ENCODE measurements at places on chromosomes 13 and 19.

DNA sequence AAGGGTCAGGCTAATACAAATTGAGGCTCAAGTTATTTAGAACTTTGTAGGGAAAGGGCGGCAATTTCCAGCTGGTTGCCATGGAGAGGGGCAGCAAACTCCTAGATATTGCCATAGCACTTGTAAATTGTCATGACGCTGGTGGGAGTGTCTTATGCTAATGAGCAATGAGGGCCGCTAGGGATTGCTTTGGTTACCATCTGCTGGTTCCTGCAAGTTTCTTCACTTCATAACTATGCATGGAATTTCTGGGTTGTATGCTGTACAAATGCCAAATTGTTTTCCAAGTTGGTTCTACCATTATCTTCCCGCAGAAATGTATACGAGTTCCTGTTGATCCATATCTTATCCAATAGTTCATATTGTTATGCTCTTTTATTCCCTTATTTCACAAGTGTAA lies 1339.4 kb downstream of the EFNB2 start:
- peak; percentile 14 for DNase-seq

DNA sequence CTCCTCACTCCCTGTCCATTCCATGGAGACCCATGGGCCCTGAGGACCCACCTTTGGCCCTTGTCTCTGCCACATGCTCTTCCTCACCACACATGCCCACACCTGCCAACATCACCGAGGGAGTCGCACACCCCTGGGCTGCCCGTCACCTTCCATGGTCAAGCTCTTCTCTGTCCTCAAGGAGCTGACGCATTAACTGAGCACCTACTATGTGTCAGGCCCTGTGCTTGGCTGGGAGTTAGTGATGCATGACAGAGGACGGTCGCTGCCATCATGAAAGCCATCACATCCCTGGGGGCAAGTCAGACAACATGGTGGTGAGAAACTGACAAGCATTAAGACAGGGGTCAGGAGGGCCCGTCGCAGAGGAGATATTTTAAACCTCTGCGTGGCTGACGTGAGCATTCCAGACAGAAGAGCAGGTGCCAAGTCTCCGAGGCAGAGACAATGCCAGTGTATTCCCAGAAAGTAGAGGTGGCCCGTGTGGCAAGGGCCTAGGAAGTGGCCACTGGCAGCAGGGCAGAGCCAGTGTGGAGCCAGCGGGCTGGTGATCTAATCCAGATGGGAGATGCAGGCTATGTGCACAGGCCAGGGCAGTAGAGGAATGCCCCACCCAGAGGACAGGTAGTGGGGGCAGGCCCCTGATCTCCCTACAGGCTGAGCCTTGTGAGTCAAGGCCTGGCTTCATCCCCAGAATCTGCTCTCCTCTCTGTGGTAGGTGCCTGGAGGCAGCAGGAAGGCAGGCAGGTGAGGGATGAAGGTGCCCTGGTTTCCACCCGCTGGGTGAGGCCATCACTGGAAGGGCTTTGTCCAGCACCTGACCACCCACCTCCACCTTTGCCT lies 21.2 kb downstream of the ELAVL1 start:
- no peak for DNase-seq

- DNase-seq = peak; percentile 38
These were observed 391.8 kb downstream of the FGF9 start for GRCh38 chr13:22062478-22063205.

DNA sequence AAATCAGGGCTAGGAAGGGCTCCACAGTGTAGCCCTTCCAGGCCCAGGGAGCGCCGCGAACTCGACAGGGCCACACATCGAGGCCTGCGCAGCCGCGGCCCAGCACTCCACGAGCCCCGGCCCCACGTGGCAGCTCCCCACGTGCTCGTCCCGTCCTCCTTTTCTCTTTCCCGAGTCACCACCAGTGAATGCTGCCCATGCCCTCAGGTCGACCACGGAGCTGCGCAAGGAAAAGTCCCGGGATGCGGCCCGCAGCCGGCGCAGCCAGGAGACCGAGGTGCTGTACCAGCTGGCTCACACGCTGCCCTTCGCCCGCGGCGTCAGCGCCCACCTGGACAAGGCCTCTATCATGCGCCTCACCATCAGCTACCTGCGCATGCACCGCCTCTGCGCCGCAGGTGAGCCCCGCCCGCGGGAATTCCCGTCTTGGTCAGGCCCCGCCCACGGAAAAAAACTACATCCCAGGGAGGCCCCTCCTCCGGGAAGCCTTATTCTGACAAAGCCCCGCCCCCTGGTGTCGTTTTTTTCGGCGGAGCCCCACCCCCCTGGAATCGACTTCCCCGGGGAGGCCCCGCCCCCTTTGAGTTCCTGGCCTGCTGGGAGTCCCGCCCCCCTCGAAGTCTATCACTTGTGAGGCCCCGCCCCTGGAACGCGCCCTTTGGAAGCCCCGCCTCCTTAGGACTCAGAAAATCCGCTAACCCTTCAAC lies 7.0 kb downstream of the HIF3A start:
- DNase-seq = no peak

DNA sequence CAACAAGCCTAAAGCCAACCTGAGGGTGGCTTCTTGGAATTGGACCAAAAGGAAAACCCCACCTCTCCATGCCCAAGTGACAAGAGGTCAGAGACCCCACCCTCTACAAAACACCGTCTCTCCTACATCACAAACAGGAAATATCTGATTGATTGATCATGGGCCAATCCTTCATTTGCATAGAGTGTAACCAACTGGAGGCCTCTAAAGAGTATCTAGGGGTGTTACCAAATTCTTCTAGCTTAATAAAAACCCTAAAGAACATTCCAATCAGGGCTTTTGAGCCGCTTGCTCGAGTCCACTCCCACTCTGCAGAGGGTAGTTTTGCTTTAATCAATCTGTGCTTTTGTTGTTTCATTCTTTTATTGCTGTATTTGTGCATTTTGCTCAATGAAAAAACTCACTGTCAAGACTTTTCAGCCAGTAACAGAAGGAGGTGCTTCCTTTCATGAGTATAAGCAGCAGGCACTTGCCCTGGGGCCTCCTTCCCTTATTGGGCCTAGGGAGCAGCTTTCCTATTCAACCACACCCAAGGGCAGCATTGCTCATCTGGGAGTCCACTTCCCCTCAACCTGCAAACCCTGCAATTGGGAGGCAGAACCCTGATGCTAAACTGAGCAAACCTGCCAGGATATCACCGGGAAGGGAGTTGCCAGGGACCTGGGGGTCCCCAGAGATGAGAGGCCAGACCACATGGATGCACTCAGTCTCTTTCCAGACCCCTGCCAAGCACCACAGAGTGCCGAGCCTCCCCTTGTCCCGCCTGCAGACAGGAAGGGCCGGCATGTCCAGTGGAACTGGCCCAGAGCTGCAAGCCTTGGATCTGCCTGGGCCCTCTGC lies 154.3 kb upstream of the VSTM2B start:
- no peak for DNase-seq

GRCh38 chr13:45847554-45848224 lies 3.9 kb downstream of the SIAH3 start:
- DNase-seq = no peak

DNA sequence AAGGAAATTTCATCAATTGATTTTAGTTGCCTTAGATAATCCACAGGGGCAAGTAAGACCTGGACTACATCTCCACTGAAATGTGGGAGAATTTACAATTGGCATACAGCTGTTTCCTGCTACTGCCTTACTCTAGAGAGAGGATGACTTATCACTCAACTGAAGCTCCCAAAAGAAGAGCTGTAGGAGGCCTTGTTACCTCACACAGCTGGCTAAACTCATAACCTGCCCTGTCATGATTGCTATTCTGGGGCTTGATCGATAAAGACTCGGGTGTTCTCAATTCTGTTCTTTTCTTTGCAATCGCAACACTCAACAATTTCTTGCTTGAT lies 1396.4 kb downstream of the EFNB2 start:
- DNase-seq = no peak

GRCh38 chr19:46068345-46069258 lies 27.8 kb upstream of the IGFL4 start:
- DNase-seq = peak; percentile 87

- no peak for DNase-seq
These were observed 3.2 kb upstream of the IFNL4 start for GRCh38 chr19:39251846-39252245.

GRCh38 chr13:31042481-31043165 lies 110.2 kb downstream of the TEX26 start:
- no peak for DNase-seq

- DNase-seq = no peak
These were observed 428.8 kb downstream of the DCT start for GRCh38 chr13:94050686-94051085.

GRCh38 chr19:4087787-4088679 lies 21.3 kb upstream of the ZBTB7A start:
- no peak for DNase-seq

DNA sequence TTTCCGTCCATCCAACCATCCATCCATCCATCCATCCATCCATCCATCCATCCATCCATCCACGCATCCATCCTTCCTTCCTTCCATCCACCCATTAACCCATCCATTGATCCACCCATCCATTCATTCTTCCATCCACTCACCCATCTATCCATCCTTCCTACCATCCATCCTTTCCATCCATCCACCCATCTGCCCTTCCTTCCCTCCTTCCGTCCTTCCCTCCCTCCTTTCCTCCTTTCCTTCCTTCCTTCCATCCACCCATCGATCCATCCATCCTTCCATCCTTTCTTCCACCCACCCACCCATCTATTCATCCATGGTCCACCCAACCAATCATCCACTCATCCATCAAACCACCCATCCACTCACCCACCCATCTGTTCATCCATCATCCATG lies 70.1 kb downstream of the MLLT1 start:
- DNase-seq = no peak

DNA sequence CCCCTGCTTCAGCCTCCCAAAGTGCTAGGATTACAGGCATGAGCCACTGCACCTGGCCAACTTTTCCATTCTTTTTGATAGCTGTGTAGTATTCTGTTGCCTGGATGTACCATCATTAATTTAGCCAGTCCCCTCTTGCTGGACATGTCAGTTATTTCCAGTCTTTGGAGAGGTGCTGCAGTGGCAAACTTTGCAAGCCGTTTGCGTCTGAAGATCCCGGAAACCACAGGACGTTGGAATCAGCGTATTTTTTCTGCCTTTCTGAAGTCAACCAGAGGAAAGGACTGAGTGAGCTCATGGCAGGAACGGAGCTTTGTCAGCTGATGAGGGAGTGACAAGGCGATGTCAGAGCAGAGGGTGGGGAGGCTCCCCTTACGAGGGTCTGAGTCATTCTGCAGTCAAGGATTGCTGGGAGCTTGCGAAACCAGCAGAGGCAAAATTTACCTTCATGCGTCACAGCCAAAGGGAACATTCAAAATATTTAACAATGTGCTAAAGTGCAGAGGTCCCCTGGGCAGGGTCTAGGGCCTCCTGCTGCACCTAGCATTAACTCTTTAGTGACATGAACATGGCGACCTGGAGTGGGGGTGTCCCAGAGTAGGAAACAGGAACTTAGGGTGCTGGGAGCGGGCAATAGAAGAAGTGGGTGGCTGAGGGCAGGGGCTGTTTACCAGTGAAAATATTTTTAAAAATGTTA lies 5.6 kb downstream of the C5AR1 start:
- peak; percentile 92 for DNase-seq

DNA sequence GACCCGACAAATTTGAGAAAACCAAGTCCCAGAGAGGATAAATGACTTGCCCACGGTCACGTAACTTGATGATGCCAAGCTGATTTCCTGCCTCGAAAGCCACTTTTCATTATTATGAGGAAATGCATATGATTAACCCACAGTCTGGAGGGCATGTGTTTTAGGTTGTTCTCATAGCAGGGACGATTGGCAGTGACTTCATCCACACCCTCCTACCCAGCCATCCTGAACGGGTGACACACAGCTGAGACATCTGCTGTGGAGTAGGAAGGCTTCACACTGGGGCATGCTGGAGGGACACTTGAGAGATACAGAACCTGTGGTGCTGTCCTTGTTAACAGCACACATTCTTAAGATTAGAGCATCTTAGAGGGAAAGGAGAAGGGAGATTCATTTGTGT lies 65.4 kb upstream of the WDFY2 start:
- peak; percentile 67 for DNase-seq

DNA sequence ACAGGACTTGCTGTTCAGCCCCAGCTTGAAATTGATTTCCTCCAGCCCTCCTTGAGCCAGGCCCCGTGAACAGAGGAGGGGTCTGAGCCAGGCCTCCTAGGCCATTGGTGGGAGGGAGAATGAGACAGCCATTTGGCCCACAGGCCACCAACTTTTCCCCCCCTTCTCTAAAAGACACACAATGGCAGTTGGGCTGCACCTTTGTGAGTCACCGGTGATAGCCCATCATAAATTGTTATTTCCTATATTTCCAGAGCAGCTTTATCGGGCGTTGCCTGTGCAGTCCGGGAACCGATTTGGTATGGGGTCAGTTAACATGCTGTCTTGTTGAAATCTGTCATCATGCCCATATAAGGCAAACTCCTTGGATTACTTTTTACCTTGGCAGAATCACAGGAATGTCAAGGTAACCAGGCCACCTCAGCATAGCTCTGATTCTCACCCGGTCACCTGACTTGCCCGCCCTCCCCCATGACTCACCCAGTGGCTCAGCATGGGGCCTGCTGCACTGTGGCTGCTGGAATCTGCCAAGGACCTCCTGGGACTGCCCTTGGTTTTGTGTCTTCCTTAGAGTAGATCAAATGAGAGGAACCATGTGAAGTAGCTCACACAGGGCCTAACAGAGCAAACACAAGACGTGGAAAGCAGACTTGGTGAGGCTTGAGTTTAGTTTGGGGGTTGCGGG lies 36.1 kb downstream of the ACTN4 start:
- peak; percentile 87 for DNase-seq

GRCh38 chr19:28883241-28883693 lies 329.7 kb downstream of the UQCRFS1 start:
- DNase-seq = peak; percentile 62

DNA sequence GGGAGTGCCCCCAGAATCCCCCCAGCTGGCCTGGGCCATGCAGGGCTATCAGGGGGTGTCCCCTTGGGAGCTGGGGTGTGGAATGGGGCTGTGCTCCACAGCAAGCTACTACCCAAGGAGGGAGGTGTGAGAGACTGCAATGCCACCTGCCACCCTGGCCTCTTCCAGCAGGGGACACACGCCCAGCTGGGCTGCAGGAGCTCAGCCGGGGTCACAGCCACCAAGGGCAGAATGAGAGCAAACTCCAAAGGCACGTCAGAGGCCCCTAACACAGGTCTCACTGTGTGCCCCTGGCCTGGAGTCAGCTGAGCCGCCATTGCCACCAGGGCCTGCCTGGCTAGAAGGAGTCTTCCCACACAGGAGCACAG lies 55.5 kb downstream of the MLLT1 start:
- no peak for DNase-seq

DNA sequence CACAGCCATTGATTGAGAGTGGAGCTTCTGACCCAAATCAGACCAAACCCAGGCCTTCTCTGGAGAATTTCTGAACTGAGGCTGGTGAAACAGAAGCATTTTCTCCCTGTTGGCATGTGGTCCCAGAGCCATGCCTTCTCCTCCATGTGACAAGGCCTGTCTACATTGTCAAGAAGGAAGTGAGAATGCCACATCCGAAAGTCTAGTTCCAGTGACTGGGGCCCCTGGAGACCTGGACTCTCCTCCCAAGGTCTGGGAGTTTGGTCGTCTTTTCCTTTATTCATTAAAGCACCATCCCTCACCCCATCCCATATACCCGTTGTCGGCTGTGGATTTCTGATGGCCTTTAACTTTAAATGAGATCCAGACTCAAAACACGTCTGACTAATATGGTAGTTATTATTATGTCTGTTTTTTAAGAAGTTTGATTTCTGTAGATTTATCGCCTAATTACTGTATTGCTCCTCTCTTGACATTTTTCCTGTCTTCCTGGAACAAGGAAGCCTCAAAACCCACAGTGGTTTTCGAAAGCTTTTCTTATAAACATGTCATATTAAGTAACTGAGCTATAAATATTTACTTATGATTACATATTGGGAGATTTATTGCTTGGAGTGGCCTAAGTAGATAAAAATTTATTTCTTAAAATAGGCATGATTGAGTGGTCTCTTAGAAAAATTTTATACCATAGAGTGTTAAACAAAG lies 128.3 kb upstream of the FRY start:
- no peak for DNase-seq

GRCh38 chr19:383922-384798 lies 24.8 kb downstream of the C2CD4C start:
- no peak for DNase-seq
